ENCODE measurements at places on chromosomes 5 and 9. TPM values are rescaled to one million over a fixed set of nuclear protein-coding genes. Genes with fewer than 3 reads are reported as not detected.

The ENHO gene
- not detected for total RNA-seq

GRCh38 chr5:139696167-139696893, 48.2 kb downstream of the CXXC5 start:
- H3K27me3 ChIP-seq, result no peaks in the 10 kb centered on the region
- H3K27ac ChIP-seq, result no peak overlapping the region
- H3K36me3 ChIP-seq, result no peaks in the 10 kb centered on the region

- no peaks in the 10 kb centered on the region for H3K4me1 ChIP-seq
- no peak overlapping the region for H3K4me3 ChIP-seq
- H3K36me3 ChIP-seq, result no peaks in the 10 kb centered on the region
- H3K27ac ChIP-seq, result no peak overlapping the region
Measured at GRCh38 chr5:58366461-58366860, 93.4 kb downstream of the PLK2 start.

DNA sequence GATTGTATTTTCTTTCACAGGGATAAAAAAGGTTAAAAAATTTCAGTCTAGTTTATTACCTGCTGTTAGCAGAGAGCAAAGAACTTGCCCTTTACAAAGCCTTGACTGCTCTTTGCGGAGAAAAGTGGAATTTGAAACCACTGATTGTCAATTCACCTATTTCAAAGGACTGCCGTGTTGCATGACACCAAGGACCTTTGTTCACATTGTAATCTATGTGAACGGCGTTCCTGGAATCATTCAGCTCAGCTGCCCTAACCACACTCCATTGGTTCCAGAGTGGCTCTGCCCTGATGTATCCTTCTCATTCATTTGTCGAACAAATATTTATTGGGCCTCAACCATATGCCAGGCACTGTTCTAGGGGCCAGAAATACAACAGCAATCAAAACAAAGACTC, 377.5 kb upstream of the RFX3 start:
- no peak for DNase-seq
- H3K36me3 ChIP-seq, result no peaks in the 10 kb centered on the region
- no peak overlapping the region for H3K4me3 ChIP-seq
- H3K27me3 ChIP-seq, result no peaks in the 10 kb centered on the region
- no peaks in the 10 kb centered on the region for H3K4me1 ChIP-seq
